AG09319 (cell line): ENCODE measurements at places on chromosomes 1 and 21.

GRCh38 chr1:191695865-191696264, 462.4 kb upstream of the RGS18 start:
- no peak for DNase-seq

GRCh38 chr1:194705123-194705854, 1518.9 kb upstream of the B3GALT2 start:
- DNase-seq, result no peak

- DNase-seq, result no peak
Measured at GRCh38 chr1:153633161-153633753, 609 bp upstream of the CHTOP start.

DNA sequence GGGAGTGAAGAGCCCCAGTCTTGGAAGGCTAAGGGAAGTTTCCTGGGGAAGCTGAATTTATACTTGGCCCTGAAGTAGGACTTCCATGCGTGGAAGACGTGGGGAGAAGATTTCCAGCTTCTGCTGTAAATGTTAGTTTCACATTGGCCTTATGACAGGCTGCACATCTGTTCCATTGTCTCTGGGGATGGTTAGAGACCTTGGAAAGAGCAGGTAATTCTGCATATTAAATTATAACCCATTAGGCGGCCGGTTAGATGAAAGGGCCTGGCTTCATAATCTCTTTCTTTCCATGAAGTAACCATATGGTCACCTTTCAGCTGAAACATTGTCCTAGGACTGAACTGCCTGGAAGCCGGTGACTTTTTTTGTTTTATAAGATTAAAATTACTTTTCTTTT, 37.5 kb downstream of the DPT start:
- DNase-seq, result no peak

GRCh38 chr1:29703596-29704370, 467.5 kb downstream of the PTPRU start:
- DNase-seq, result no peak
